ENCODE measurements at places on chromosomes 12 and 14. TPM values are rescaled to one million over a fixed set of nuclear protein-coding genes. Genes with fewer than 3 reads are reported as not detected.

GRCh38 chr12:132170094-132170636, 25.9 kb downstream of the NOC4L start:
- peak; percentile 88 for DNase-seq

DNA sequence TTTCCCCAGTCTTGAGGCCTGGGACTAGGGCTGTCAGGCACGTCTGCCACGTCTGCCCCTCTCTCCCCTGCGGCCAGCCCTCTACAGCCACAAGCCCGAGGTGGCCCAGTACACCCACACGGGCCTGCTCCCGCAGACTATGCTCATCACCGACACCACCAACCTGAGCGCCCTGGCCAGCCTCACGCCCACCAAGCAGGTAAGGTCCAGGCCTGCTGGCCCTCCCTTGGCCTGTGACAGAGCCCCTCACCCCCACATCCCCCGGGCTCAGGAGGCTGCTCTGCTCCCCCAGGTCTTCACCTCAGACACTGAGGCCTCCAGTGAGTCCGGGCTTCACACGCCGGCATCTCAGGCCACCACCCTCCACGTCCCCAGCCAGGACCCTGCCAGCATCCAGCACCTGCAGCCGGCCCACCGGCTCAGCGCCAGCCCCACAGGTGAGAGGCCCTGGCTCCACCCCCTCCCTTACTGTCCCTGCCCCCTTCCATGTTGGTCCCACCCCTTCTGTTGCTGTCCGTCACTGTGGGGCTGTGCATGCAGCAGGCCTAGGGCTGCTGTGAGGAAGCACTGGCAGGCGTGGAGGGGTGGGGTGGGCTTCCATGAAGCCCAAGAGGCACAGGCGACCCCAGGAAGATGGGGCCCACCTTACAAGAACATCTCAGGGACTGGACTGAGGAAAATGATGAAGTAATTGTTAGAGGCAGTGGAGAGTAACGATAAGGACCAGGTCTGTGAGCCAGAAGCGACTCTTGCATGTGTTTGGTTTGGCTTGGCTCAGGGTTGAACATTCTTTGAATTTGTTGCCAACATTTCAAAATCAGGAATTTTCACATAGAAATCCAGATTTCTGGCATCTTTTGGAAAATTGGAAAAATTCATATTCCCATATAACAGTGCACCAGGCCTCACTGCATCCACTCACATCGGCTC, 16.8 kb downstream of the C12orf43 start:
- peak; percentile 90 for DNase-seq

DNA sequence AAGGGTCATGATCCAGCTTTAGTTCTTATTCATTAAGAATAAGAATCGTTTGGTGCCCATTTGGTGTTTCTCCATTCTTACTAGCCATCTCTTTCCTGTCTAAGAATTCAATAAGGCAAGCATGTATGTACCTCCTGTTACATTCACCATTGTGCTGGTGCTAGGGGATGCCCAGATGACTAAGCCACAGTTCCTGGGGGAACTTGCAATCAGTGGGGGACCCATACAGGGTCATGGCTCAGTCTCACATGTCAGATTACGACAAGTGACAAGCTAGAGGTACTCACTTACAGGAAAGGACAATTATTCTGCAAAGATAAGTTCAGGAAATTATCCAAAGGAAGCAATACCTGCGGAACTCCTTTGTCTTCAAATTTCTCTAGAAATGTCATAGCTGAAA, 125.4 kb downstream of the STXBP6 start:
- DNase-seq: no peak

DNA sequence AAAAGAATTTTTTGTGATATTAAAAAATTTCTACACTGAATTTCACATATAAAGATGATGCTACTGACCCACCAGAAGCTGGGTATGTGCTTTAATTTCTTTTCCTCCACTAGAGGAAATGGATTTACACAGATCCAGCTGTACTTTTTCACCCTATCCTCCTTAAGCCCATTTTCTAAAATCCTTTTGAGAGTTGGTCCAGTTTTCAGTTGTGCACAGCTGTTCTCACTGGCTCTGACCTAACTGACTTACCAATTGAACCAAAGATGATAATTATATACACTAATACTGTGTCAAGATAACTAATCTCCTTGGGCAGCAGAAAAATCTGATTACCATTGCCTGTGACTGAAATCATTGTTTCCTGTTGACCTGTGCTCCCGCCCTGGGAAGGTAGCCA, 108.5 kb downstream of the ZFC3H1 start:
- DNase-seq: no peak

The AQP2 gene
- total RNA-seq: not detected

GRCh38 chr12:25271486-25272098, 20.9 kb upstream of the KRAS start:
- no peak for DNase-seq

The SRRM4 gene
- total RNA-seq: not detected

DNA sequence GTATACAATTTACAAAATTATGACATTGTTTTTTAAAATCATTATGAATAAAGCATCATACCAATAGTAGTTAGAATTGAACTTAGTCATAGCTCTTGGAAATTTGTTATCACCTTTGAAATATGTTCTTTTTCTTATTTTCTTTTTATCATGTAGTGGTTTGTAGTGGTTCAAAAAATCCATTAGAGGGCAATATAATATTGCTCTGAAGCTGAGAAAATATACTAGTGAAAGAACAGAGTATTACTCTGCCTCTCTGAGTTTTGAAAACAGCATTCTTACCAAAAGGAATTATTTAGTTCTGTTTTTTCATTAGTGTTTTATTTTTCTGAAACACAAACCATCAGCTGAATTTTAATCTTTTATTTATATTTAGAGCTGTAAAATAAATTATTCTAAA, 76.2 kb downstream of the PDZRN4 start:
- peak; percentile 7 for DNase-seq

GRCh38 chr14:33570694-33571310, 380.1 kb downstream of the EGLN3 start:
- DNase-seq: no peak

- no peak for DNase-seq
Observed at GRCh38 chr12:118611295-118611694, 234.9 kb downstream of the SUDS3 start.
